ENCODE measurements at places on chromosomes 5 and 9. TPM values are rescaled to one million over a fixed set of nuclear protein-coding genes. Genes with fewer than 3 reads are reported as not detected.

DNA sequence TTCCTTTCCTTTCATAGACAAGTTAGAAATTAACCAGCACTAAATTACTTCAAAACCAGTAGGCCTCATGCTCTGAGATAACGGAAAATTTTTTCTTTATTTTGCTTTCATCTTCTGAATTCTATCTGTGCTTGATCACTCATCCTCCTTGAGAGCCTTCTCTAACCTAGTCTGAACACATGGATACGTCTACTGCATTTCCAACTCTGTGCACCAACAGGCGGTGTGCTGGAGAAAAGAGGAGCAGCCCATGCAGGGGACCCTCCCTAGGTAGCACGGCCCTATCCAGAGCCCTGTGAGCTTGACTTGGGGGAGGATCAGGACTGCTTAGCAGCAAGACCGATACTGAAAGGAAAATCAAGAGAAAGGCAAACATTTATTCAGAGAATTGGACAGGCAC is 149.8 kb downstream of the AUH start:
- no peak for DNase-seq

GRCh38 chr5:129382921-129383672 is 77.0 kb upstream of the ADAMTS19 start:
- DNase-seq, result no peak

DNA sequence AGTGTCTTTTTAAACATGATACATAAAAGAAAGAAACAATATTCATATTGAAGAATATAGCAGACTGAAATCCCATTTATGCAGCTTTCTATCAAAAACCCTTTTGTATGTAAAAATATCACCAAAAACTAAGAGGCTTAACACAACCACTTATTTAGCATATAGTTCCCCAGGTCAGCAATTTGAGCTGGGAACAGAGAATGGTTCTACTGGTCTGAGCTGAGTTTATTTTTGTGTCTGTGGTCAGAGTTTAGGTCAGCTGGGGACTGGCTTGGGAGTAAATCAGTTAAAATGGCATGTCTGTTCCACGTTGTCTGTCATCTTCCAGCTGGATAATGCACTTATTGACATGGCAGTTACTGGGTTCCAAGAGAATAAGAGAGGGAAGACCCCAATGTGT is 165.0 kb downstream of the TMEM232 start:
- no peak for DNase-seq

DNA sequence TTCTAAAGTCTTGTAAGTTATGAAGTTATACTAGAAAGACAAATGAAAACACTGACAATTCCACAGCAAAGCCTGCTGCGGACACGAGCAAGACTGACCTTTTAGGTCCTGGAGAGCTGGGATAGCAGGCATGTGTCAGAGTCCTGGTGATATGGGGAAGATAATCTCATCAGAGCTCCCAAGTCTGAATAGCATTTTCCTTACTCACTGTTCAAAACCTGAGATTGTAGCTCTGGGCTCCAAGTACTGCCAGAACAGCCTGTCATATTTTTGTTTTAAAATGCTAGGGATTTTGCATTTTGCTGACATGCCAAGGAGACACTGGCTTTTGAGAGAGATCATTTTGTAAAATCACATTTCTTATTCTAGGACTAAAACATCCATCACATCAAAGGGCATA is 90.1 kb downstream of the DRD1 start:
- no peak for DNase-seq

- DNase-seq, result no peak
Measured at GRCh38 chr9:88974641-88975040, 16.6 kb upstream of the S1PR3 start.

DNA sequence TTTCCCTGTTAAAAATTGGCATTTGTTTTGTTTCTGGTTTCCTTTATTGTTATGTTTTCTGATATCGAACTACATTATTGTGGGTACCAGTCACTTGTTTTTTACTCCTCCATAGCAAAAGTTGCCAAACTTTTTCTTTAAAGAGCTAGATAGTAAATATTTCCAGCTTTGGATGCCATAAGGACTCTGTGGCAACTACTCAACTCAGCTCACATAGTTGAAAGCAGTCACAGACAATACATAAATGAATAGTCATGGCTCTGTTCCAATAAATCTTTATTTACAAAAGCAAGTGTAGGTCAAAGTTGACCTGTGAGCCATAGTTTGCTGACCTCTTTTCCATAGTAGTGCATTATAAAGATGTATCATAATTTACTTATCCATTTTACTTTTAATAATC is 305.0 kb downstream of the RASEF start:
- DNase-seq, result no peak

DNA sequence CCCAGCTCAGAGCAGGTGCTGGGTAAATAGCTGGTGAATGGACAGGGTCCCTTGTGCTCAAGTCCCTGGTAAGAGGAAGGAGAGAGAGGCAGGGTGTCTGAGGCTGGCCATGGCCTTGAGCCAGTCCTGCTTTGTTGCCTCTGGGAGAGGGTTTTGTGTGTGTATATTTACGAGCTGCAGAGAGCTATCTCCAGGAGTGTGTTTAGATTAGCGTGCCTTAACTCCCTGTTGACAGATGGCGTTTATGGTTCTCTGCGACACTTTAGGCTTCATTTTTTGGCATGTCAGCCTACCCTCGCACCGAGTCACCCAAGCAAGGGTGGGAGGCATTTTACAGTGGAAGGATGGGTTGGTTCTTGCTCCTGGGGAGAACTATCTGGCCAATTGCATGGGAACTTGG is 22.2 kb downstream of the HMCN2 start:
- no peak for DNase-seq

DNA sequence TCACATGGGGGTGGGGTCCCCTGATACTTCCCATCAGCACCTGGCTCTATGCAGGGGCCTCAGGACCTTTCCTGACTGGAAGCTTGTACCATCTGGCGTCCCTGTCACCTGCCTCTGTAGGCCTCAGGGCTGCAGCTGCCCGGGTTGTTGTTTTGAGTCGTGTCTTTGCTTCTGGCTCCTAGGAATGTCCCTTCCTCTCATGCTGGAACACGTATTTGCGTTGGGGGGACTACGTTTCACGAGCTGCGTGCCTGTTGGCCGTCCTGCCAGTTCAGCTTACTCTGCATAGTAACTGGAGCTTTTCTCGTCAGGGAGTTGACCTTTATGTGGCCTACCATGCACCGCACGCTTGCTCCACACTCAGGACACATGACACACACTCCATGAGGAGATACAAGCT is 54.9 kb upstream of the IRX4 start:
- DNase-seq, result no peak

DNA sequence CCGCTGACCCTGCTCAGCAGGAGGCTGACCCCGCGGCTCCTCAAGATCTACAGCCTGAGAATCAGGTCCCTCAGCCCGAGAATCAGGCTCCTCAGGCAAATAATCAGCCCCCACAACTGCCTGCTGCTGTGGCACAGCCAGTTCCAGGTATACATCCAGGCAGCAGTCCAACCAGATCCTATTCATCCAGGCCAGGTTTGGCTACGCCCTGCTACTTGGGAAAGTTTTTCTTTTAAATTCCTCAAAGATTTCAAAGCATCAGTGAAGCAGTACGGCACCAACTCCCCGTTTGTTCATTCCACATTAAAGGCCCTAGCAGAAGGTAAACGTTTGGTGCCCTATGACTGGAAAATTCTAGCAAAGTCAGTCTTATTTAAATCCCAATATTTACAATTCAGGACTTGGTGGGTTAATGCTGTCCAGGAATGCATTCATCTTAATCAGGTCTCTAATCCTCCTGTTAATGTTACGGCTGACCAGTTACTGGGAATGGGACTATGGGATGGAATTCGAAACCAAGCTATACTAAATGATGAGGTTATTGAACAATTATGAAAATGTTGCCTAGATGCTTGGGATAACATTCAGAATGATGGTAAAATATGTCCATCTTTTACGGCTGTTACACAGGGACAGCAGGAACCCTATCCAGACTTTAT is 102.3 kb downstream of the SYK start:
- DNase-seq, result no peak

The ZNF883 gene
- not detected for total RNA-seq
